ENCODE measurements at places on chromosomes 12 and 14.
A peak's percentile ranks its signal among the peaks of the same experiment; 100 is the strongest.

DNA sequence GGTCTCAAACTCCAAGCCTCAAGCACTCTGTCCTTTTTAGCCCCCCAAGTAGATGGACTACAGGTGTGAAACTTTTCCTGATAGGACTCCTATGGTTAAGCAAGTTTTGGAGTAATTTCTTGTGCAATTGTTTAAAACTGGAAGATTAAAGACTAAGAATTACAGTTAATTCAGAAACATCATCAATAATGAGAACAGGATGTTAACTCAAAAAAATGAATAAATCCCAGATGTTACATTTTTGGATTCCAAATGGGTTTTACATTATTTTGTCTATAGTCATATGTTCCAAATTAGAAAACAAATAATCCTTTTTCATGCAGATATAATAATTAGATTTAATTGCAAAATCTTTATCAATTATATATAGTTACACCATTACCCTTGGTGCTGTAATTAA is 24.4 kb upstream of the KITLG start:
- DNase-seq, result no peak

GRCh38 chr12:52223406-52224039 is 9.5 kb upstream of the KRT7 start:
- DNase-seq, result no peak

- no peak for DNase-seq
These were observed 123.5 kb upstream of the CAND1 start for GRCh38 chr12:67145692-67146091.

DNA sequence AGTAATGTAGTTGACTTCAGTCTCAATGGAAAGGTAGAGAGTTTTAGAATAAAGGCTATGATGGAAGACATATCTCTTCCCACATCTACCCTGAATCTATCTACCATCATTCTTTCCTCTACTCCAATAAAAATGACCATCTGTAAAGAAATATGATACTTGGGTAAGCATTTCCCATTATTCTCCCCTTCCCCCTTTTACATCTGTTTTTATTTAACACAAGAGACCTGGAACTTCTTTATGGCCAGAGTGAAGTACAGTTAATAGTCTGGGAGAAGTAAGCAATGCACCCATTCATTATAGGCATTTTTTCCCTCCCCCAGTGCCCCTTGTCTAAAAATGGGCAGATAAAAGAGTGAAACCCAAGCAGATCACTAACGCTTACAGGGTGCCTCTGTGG is 6.5 kb downstream of the TPH2 start:
- no peak for DNase-seq

DNA sequence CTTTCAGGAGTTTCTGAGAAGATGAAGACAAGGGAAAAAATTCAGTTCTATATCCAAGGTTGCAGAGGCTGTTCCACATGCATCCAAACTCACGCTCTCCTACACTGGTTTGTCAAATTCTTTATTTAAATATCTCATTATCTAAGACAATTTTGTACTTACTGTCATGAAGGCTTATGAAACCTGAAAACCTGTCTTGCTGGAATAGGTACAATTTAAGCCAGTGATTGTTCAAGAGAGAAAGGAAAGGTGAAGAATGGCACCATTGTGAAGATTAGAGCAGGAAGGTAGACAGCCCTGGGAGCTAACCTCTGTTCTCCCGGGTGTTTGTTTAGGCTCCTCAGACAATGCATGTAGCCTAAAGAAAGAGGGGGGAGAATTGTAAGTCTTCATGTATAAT is 315.1 kb upstream of the PRKD1 start:
- DNase-seq, result no peak

DNA sequence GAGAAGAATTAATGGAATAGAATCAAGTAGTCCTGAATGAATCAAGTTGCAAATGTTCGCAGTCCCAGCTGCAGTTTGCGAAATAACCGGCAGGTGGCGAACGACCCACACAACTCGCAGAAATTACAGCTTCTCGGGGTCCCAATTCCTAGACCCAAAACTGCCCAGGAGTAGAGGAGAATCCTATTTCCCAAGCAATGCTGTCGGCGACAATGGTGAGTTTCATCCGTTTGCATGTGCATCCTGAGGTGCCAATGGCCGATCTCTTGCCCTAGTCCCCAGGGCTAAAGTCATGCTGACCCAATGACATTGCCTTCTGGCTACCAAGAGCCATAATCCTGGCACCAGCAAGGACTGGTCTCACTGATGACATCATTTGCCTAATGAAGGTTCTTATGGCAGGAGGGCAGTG is 8.5 kb upstream of the ASCL1 start:
- peak; percentile 79 for DNase-seq

DNA sequence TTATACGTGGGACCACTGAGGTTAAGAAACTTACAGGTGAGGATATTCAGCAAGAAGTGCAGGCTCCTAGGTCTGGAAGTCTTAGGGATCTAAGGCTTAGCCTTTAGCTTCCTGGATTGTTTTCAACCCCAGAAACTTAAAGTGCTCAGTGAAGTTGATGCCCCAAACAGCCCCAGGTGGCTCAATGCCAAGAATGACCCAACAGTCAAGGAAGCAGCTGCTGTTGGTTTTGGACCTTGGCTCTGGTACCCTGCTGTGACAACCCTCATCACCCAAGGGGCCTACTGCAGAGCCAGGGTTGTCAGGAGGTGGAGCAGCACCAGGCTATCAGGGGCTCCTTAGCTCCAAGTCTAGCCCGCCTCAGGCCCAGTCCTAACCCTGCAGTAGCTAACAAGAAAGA is 36.8 kb downstream of the VDR start:
- no peak for DNase-seq

DNA sequence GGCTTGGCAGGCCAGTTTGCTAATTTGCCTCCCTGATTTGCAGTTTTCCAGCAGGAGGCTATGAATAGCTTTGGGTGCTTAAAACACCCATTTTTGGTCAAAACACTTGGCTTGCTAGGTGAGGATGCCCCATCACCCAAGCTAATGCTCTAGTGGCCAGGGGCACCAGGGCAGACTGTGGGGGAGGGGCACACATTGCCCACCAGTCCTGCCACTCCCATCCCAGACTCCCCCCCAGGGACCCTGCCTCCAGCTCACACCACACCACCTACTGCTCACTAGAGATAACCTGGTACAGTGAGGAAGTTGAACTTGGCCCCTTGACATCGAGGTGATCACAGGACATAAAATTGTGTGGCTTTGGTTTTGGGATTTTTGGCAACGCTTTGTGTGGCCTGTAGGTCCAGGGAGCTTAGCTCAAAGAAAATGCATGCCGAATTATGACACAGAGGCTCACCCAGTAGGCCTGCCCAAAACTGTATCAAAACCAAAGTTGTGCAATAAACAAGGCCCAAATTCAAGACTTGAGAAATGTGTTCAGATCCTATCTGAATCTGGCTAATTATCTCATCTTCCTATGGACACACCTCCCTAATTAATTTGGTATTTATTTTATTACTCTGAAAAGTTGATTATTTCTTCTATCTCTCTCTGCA is 4.3 kb downstream of the NUAK1 start:
- no peak for DNase-seq

DNA sequence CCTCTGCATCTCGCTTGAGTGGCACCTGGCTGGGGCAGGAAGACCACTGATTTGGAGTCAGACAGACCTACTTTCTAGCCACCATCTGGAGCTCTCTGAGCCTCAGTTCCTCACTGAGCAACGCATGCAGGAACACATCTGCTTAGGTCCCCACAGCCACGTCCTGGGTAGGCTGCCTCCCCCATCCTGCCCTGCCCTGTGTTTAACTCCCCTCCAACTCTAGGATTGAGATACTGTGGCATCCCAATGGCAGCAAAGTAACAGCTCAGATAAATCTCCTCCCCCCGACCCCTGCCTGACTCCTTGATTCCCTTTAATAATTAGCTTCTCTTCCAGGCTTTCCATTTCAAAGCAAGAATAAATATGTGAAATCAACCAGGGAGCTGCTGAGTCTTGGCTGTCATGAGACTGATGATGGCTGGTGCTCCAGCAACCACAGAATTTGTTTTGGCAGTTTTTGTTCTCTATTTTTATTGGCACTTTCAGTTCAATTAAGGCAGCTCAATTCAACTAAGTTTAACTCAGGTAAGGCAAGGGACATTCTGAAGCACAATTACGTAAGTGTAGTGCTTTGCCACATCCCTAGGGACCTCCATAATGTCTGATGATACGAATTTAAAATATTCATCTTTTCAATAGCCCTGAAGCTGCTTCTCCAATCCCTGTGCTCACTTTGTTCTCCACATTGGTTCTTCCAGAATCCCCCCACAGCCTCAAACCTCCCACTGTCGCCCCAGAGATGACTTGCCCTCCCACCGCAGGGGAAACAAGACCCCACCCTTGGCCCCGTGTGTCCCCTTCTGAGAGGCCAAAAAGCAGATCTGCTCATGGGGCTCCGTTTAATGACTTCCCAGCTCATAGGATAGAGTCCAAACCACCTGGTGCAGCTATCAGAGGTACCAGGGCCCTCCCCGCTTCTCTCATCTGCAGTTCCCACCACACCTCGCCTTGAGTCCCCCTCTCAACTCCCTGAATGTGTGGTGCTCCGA is 58.2 kb downstream of the ESR2 start:
- no peak for DNase-seq

- no peak for DNase-seq
These were observed 30.7 kb upstream of the OR4E1 start for GRCh38 chr14:21704338-21704737.

DNA sequence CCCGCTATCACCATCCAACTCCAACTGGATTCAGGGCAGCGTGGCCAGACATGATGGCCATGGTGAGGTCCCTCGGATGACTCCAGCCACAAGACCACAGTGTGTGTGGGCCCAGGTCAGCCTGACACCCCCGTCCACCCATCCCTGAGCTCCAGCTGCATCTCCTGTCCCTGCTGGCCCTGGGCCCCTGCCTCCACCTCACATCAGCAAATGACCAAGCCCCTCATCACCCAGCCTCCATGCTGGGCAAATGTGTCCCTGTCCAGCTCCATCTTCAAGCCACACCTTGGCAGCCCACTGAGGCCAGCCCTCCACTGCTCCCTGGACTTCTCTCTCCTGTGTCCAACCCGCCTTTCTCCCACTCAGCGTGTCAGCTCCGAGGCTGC is 3.2 kb downstream of the GPR132 start:
- no peak for DNase-seq

DNA sequence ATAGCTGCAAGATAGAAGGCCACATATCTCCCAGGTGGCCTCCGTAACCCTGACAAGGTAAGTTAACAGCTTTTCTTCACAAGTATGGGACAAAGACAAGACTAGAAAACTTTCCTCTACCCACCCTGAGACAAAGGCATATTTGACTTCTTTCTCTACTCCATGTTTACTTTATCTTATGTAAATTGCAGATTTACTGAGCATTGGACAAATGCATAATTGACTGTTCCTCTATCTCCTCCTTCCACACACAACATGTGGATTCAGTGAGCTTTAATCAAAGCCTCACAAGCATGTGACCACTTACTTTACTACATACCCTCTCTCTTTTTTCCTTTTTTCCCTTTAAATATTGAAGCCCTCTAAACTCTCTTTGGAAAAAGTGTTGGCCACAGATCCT is 289.1 kb upstream of the TMTC1 start:
- DNase-seq, result no peak

- DNase-seq, result no peak
These were observed 1.6 kb downstream of the CMKLR1 start for GRCh38 chr12:108337235-108338223.

DNA sequence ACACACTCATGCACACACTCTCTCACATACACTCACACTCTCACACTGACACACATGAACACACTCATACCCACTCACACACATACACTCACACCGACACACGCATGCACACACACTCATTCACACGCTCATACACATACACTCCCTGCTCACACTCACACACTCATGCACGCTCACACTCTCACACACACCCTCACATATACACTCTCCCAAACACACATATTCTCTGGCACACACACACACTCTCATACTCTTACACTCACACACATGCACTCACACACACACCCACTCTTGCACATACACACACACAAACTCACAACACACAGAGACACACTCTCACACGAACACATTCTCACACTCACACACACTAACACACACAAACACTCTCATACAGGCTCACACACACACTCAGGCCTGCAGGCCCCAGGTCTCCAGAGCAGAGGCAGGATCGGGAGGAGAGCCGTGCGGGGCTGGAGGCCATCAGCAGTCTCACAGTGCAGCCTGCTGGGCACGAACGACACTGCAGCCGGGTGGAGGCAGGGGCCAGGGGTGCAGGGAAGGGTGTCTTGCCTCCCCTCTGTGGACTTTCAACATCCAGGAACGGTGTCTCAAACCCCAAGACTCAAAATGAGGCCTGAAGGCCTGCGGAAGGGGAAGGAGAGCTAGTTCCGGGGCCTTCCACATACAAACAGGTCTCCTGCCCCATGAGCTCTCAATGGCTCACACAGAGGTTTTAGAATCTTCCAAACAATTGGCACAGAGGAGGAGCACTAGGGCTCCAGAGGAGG is 148.7 kb downstream of the ANO2 start:
- no peak for DNase-seq

DNA sequence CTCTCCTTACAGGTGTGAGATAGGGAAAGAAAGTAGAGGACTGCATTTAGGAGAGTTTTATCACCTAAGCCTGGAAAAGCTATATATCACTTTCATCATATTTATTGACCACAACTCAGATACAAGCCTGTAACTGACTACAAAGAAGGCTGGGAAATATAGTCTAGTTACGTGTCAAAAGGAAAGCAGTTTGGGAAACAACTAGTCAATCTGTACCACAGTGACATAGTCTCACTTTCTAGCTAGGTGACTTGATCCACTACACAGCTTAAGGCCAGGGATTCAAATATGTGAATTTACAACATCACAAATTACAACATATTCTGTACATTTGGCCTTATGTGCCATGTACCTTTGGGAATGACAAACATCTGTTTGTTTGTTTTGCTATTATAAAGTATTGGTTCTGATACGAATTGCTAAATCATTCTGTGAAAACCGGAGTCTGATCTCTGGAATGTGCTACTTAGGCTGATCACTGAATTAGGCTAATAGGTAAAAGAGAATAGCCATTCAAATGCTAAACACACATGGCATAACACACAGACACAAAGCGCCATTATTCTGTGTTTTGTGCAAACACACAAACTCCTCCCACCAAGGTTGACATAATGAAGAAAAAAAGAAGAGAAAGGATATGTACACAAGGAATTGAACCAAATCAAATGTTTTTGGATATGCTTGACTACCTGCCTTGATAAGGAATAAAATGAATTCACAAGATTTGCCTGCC is 279.8 kb downstream of the DUSP6 start:
- no peak for DNase-seq

- DNase-seq, result no peak
These were observed 5.7 kb upstream of the TNS2 start for GRCh38 chr12:53044052-53044581.

GRCh38 chr12:21301-22189 is 45.0 kb upstream of the IQSEC3 start:
- no peak for DNase-seq

GRCh38 chr12:89210277-89210676 is 142.0 kb downstream of the DUSP6 start:
- DNase-seq, result no peak

- DNase-seq, result no peak
These were observed 3.7 kb downstream of the GZMB start for GRCh38 chr14:24630087-24630871.

GRCh38 chr12:122366685-122367475 is 55.6 kb downstream of the CLIP1 start:
- no peak for DNase-seq

GRCh38 chr12:5969974-5970690 is 25.1 kb upstream of the ANO2 start:
- no peak for DNase-seq

GRCh38 chr12:12486661-12487240 is 75.9 kb downstream of the DUSP16 start:
- no peak for DNase-seq

All from SHP77 (cell line).